NCI-H146 (cell line): ENCODE measurements at places on chromosomes 2 and 18.

- DNase-seq: no peak
These were observed 579.2 kb downstream of the BCL11A start for GRCh38 chr2:59974051-59974766.

DNA sequence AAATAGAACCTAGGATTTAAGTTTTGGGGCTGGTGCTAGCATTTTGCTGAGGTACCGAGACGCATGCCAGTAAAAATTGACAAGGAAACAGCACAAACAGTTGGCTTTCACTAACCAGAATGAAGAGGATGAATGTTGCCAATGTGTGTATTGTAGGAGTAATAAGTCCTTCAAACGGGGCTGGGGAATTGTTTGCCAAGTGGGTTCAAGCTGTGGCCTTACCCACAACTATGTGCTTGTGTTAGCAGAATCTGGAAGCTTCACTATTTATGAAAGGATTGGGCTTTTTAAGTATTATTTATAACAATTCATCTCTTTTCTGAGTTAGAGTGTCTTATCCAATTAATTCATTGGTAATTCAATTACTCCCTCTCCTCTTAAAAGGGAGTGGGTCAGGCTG, 15.0 kb upstream of the KIF5C start:
- DNase-seq: no peak

- peak; percentile 42 for DNase-seq
These were observed 80.5 kb upstream of the ITPRID2 start for GRCh38 chr2:181810823-181811695.

GRCh38 chr2:186962085-186962747, 113.2 kb upstream of the ZSWIM2 start:
- DNase-seq: no peak

GRCh38 chr2:230910546-230911177, 14.4 kb downstream of the GPR55 start:
- no peak for DNase-seq

- DNase-seq: peak; percentile 11
These were observed 31.9 kb downstream of the SPAG16 start for GRCh38 chr2:213316001-213316735.

DNA sequence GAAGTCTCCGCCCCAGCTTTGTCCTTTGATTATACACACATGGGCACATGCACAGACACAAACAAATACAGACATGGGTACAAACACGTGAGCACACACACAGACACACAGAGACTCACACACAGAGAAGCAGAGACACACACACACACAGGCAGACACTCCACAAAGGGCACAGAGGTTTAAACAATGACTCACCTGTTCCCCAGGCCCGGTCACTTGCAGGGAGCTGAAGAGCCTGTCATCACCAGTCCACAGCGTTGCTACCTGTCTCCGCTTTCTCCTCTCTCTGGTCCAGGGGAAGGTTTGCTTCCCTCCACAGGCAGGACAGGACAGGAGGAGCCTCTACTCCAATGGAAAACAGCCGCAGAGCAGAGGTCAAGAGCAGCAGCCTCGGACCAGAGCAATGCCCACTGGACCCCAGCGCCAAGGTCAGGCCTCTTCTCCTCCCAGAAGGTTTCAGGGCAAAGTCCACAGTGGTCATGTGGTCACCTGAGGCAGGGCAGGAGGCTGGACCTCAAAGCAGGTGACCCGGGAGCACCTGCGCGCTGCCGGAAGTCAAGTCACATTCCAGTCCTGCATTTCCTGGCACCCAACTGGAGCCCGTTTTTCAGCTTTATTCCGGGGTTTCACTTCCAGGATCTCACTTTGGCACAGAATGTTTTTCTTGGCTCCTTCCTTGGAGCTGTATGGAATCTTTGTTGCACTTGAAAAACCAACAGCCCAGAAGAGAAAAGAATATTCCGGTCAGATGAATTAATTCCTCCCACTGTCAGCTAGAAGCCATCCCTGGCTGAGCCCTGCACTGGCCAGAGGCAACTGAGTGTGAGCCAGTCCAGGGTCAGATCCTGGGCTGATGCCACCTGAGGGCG, at the start of gene RAB17:
TSS of gene RAB17 (minus strand) at position 463 of the 869 bp plus-strand sequence. CDS start 4,580 bp downstream, outside the sequence.
- DNase-seq: peak; percentile 93

DNA sequence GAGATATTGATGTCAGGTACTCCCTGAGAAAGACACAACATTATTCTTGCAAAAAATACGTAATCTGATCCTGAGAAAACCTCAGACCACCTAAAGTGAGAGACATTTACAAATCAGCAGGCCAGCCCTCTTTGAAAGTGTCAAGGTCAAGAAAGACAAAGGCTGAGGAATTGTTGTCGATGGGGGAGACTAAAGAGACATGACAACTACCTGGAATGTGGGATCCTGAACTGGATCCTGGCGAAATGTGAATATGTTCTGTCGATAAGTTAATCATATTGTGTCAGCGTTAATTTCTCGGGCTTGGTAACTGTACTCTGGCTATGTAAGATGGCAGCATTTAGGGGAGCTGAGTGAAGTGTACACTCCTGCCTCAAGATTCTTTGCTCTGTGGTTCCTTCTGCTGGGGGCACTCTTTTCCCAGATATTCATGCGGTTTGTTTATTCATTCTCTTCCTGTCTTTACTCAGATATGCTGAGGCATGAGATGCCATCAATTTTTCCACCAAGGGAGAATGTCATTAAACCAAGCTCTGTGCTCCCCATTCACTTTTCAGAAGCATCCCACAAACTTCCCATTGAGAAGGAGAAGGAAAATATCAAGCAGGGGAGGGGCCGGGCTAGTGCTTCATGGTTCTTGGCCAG, 154.9 kb downstream of the CAPN13 start:
- DNase-seq: no peak

DNA sequence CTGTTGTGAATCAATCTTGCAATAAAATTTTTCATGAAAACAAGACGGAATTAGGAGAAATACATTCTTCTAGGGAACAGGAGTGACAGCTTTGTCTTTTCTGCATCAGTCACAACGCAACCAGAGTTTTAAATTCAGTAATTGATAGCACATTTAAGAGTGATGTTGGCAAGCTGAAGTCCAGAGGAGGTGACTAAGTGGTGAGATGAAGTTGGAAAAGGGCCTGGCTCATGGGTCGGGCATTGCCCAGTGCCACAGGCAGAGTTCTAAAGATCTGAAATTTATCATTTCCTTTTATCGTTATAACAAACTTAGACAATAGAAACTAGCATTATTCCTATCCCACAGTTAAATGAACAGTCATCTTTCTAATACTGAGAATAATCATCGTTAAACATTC, 764.6 kb upstream of the ZEB2 start:
- DNase-seq: no peak

DNA sequence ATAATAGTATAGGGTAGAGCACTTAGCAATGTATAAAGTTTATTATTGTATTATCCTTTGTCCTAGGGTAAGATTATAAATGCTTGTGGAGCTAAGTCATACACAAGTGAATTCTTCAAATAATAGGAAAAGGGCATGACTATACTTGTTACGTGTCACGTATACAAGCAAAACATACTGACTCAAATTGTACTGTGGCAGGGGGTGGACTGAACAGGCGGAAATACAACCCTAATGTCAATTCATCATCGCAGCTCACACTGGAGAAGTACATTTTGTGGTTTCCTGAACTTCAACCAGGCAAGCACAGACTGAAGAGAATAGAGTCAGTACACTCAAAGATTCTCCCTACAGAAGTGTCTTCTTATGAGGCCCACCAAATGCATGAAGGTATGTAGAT, 201.0 kb downstream of the MBD2 start:
- no peak for DNase-seq

- no peak for DNase-seq
These were observed 201.7 kb downstream of the MYO1B start for GRCh38 chr2:191446910-191447309.

GRCh38 chr2:134405611-134406081, 151.8 kb downstream of the MGAT5 start:
- no peak for DNase-seq
